ENCODE measurements at places on chromosomes 7 and 10.

- no peak for DNase-seq
These were observed 7.3 kb downstream of the SCART1 start for GRCh38 chr10:133461027-133461426.

DNA sequence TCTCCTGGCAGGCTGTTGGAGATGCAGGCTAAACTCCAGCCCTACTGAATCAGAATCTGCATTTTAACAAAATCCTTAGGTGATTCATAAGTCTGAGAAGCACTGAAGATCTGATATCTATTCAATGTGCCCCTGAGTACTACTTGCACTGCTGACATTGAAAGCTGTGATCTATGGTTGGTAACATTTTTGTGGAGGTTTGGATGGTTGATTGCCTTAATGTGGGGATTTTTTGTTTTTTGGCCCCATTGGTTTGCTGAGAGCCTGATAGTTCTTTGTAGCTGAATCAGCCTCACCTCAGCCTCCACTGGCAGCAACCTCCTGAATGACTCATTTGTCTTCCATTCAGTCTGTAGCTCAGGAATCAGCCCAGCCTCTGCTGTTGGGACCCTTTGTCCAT, 14.7 kb upstream of the LRRN3 start:
- no peak for DNase-seq

DNA sequence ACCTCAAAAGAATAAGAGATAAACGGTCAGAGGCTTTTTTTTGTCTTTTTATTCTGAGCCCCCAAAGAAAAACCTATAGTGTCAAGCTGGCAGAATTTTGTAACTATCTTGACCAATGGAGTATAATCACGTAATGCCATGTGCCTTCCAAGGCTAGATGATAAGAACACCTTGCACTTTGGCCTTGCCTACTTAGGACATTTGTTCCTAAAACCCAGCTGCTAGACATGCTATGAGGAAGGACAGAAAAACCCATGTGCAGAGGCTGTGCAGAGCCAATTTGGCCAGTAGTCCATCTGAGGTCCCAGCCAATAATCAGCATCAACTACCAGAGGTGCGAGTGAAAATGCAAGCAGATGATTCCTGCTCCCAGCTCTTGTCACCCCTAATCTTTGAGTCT, 69.9 kb downstream of the EPDR1 start:
- no peak for DNase-seq

DNA sequence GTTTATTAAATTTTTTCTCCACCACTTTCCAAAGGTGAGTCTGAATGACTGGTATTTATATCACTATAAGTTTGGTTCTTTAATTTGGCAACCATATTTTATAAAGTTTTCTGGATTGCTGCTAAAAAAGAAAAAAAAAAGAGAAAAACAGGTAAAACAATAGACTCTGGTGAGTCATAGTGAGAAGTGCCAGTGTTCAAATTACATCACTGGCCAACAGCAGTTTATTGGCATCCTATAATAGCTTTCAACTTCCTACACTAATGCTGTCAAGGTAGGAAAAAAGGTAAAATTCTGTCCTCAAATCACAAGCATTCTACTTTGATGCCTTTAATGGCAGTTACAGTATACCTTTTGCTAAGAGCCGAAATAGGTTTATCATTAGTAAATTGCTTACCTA, 808.8 kb downstream of the GRM8 start:
- no peak for DNase-seq

DNA sequence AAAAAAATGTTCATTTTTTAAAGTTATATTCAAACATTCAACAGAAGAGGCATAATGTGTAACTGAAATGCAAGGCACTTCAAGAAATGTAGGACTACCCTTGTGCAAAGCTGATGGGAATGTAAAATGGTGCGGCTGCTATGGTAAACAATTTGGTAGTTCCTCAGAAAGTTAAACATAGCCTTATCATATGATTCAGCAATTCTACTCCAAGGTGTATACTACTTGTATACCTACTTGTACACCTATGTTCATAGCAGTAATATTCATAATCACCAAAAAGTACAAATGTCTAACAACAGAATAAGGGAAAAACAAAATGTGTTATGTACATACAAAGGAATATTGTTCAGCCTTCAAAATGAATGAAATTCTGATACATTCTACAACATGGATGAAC, 37.3 kb downstream of the TET1 start:
- no peak for DNase-seq

- no peak for DNase-seq
These were observed 238.7 kb downstream of the CDK14 start for GRCh38 chr7:90834771-90835170.

DNA sequence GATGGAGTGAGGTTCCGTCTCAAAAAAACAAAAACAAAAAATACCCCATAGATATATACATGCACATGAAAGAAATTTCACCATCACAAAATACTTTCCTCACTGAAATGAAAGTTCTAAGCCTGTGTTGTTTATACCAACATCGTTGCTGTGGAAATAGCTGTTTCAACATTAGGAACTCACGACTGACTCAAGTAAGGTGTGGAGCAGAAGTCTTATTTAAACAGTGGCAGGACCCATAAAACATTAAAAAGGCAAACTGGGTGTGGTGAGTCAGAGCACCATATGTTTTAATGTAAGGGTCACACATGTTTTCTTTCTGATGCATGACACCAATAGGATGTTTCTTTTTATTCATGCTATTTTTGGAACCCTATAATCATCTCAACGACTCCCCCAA, 48.3 kb downstream of the BAIAP2L1 start:
- DNase-seq, result peak; percentile 73

DNA sequence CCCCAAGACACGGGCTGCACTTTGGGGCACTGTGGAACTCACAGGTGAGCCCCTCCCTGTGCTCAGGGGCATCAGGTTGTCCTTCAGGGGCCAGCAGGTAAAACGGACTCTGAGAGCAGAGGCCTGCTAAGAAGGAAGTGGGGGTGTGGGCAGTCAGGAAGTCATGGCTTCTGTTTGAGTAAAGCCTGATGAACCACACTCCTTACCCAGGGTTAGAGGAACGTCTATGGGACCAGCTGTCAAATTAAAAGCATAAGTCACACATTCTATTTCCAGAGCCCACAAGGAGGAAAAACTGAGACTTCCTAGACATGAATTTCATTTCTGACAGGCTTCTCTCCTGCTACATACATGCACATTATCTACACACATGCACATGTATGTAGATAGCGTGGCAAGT, 616.4 kb downstream of the SDK1 start:
- DNase-seq, result no peak

- DNase-seq, result no peak
These were observed 21.1 kb upstream of the MAP3K8 start for GRCh38 chr10:30412901-30413300.

DNA sequence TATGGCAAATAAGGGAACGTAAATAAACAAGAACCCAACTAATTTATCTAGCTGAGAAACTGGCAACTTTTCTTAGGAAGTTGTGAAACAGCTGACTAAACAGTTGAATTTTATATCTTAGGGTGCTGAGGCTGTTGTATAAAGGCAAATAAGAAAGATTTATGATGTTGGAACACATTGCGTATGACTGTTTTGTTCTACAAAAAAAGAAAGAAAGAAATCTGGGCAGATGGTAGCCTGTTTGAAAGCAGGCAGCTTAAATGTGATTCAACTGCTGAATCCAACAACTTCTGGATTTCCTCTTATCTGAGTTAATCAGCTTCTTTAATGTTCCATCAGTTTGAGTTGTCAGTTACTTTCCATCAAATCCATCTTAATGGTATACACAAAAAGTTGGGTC, 214.5 kb downstream of the SNX13 start:
- peak; percentile 34 for DNase-seq

- no peak for DNase-seq
These were observed 411 bp downstream of the AUTS2 start for GRCh38 chr7:69598487-69599285.

GRCh38 chr10:15863733-15864132, 3.4 kb upstream of the MINDY3 start:
- no peak for DNase-seq

DNA sequence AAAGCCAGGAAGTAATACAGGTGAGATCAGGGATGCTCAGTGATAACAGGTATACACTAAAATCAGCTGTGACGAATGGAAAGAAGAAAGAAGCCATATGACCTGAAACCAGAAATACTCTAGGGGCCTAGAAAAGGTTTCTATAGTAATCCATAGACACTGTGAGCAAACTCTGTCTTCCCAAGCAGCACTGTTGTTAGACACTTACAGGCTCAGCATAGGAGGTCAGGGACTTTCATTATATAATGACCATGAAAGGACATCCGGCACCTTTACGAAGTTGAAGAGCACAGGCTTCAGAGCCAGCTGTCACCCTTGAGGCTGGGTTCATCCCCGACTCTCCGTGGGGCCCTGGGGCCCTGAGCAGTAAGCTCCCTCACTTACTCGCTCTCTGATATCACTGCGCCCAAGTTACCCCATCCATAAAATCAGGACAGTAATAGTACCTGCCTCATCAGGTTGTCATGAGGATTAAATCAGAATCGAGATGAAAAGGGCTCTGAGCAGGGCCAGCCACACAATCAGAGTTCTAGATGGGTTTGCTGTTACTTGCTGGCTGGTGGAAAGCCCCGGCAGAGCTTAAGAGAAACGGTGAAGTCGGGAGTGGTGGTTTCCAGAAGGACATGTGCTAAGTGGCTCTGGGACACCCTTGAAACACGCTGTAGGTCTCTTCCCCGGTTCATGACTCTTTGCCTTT, 79.5 kb downstream of the ITIH5 start:
- no peak for DNase-seq

DNA sequence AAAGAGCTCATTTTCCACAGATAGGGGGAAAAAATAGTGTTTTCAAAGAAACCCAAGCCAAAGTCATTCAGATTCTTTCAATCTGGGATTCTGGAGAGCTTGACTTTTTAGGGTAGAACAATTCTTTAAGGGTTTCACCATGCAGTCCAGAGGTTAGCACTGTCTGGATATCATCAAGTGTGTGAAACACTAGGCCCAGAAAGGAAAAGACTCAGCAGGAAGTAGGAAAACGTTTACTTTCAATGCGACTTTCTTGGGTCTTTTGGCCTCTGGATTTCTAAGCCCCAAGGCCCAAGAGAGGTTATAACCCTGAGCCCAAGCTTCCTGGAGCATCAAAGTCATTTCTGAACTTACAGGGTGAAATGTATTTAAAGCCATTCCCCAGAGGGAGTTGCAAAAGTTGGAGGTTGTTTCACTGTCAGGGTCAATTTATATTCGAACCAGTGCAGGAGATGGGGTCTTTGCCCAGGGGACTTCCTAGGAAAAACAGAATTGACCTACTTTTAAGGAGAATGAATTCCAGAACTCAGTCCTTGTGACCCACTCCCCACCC, 158.0 kb downstream of the C7orf25 start:
- no peak for DNase-seq

GRCh38 chr10:93991596-93992284, 2.0 kb upstream of the PLCE1 start:
- no peak for DNase-seq

DNA sequence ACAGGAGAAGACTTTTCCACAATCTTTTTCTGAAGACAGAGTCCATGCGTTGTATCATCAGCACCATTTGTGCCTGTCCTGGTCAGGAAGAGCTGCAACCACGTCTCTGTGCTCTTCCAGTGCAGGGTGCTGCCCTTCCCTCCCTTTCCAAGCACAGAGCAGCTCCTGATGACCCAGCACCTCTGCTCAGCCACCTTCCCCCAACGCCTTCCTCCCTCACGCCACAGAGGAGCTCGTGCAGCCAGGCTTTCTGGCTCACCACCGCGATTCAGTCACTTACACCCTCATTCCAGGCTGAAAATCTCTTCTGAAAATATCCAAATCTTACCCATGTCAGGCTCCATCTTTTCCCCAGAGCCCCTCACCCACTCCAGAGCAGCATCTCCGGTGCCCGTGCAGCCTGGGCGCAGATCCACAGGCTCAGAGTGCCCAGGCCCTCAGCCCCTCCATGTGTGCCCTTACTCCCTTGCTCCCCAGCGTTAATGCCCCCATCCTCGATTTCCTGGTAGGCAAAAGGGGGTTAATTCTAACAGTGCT, 181.5 kb downstream of the DIP2C start:
- DNase-seq, result no peak

GRCh38 chr7:36635091-36635490, 89.2 kb downstream of the AOAH start:
- no peak for DNase-seq

DNA sequence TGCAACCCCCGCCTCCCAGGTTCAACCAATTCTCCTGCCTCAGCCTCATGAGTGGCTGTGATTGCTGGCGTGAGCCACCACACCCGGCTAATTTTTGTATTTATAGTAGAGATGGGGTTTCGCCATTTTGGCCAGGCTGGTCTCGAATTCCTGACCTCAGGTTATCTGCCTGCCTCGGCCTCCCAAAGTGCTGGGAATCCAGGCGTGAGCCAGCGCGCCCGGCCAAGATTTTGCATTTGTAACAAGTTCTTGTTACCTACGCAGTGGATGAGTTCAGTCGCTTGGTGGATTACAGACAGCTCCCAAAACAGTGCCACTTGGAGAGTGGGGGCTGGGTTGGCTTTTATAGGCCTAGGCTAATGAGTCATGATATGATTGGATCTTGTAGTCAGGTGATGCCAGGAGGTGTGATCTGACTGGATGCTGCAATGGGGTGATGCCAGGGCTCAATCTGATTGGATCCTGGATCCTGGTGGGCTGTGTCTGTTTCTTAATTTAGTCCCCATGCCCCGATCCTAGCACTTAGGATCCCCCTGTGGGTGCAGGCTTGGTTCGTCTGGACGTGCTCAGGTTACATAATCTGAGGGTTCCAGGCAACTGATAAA, 20.3 kb downstream of the SBDS start:
- DNase-seq, result no peak

GRCh38 chr7:135774284-135774683, 25.7 kb upstream of the FAM180A start:
- no peak for DNase-seq

Measured in AG09309 (cell line).